ENCODE measurements at places on chromosomes 1 and 21.

GRCh38 chr1:14149431-14149830 is 449.1 kb upstream of the KAZN start:
- DNase-seq: no peak

DNA sequence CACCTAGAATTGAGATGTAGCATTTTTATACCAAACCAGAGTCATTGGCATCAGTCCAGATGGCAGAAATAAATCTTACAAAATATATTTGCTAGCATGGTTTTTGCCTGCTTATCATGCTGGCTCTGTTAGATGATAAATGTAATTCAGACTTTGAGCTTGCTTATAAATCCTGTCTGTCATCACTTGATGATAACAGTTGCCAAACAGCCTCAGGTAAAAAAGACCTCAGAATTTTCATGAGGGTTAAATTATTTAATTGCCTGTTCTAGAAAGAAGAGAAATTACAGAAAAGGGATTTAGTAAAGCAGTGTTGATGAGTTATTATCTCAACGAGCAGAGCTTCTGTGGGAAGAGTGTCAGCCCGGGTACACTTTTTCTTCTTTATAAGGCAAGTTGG is 83.3 kb downstream of the FNBP1L start:
- no peak for DNase-seq

- DNase-seq: peak; percentile 72
Measured at GRCh38 chr1:36154765-36155407, 1.1 kb upstream of the MAP7D1 start.

GRCh38 chr1:93888900-93889299 is 9.9 kb upstream of the DNTTIP2 start:
- peak; percentile 48 for DNase-seq

GRCh38 chr1:17059391-17060305 is 5.8 kb upstream of the SDHB start:
- peak; percentile 95 for DNase-seq

DNA sequence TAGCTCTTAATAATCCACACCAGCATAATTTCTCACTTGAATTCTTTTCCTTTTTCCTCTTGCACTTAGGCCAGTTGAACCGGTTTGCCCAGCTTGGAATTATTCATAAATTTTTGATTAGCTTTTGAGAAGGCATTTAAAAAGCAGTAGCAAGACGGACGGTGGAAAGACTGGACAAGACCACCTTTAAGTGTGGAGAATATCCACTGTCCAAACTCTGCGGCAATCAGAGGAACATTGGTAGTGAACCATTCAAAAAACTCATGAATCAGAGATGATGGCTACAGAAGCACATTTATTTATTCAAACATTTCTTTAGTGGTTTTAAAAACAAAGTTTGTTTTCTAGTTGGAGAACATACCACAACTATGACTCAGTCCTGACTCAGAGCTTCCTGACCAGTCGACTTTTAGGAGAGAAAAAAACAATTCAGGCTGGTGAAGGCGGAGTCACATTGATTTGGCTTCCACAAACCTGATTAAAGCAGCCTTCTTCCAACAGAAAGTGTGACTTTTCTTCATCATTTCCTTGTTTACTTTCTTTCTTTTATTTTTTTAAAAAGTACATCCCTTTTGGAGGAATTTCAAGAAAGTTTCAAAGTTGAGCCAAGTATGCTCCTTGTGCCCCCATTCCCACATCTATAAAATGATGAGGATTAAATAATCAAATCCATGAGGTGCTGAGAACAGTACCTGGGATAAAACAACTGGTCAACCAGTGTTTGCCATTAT is 128.8 kb downstream of the ADSS2 start:
- DNase-seq: peak; percentile 69

- no peak for DNase-seq
Measured at GRCh38 chr1:160664573-160665051, 17.8 kb upstream of the SLAMF1 start.

DNA sequence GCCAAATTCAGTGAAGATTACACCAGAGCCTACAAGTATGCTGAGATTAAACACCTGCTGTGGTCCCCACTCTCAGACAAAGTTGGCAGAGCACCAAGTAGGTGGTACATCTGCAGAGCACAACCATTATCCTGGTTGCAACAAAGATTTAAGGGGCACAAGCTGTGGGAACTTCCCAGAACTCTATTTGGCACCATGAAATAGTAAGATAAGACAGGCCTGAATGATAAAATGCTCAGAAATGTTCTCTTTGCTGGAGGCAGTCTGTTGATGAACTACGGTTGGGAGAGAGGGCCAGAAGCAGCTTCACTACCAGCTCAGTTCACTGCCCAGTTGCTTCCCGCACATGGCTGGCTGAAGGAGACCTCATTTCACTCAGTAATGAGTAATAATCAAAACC is 19.9 kb downstream of the RPL5 start:
- DNase-seq: no peak

DNA sequence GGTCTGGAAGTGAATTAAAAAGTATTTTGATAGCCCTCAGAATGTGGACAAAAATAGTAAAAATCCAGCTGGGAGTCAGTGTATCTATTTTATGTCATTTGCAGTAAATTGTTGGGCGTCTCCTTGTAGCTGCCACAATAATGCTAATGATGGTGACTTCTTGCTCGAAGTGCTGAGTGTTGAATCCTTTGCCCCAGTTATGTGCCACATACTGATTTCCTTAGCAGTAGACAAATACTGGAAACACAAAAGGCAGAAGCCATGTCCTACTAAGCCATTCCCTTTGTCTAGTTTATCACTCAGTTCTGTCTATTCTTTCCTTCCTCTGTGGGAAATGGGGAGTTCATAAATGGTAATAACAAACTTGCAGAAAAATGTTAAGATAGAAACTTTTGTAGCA is 70.7 kb upstream of the CXADR start:
- DNase-seq: no peak

DNA sequence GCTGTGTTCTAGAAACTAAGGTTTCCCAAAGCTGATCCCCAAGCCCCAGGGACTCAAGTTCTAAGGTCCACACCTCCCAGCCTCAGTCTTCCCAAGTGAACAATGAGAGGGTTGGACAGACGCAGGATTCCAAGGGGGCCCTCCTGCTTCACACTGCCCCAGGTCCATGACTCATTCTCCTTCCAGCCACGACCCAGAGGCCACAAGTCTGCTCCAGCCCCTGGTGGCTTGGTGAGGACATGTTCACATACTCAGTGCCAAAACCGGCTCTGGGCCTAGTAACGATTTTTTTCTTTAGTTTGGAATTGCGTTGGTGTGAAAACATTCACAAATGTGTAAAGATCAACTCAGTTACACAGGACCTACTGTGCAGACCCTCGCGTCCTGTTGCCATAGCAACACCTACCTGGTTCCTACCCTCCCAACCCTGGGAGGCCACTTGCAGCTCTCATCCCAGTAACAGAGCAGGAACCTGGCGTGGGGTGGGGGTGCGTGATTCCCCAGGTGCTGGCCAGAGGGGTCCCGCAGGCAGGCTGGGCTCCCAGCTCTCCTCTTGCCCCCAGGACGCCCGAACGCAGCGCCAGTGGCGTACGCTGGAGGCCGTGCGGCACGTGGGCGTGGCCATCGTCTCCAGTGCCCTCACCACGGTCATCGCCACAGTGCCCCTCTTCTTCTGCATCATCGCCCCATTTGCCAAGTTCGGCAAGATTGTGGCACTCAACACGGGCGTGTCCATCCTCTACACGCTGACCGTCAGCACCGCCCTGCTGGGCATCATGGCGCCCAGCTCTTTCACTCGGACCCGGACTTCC is 57.0 kb downstream of the DISP3 start:
- no peak for DNase-seq

DNA sequence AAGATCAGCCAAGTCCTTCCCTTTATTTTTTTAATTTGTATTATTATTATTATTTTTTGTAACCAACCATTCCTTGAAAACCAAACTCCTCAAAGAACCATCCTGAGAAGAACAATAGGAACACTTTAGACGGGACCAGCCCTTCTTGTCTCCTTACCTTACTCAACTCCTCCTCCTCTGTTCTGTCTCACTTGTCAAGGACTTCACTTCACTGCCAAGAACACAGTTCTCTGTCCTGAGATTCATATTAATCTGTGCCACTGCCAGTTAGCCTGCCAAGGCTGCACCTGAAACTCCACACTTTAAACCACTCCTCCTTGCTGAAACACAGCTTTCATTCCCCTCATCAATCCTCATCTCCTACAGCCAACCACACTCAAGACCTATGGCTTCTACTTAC is 73.8 kb upstream of the ATP1A1 start:
- no peak for DNase-seq

DNA sequence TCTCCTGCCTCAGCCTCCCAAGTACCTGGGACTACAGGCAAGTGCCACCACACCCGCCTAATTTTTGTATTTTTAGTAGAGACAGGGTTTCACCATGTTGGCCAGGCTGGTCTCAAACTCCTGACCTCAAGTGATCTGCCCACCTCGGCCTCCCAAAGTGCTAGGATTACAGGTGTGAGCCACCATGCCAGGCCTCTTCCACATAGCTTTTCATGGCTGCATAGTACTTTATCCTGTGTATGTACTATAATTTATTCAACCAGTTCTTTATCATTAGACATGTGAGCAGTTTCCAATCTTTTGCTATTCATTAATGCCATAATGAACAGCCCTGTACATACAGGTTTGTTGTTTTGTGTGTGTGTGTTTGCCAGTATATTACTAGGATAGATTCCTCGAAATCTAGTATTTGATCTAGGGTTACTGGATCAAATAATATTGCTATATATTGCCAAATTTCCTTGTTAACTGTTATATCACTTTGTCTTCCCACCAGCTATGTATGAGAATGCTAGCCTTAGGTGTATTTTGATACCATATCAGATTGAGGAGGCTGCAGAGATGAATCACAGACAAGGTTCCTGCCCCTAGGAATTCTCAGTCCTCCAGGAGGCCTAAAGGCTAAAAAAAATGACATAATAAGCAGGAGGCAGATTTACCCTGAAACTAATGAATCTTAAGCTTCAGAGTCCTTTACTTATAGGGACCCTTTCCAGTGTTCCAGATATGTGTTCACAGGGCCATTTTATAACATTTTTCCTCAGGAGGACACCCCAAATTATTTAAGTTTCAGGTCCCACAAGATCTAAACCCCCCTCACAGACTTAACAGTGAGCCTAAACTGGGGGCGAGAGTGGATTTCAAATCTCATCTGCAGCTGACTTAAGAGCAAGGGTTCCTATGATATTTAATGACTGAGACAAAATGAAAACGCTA is 2.1 kb upstream of the PDIK1L start:
- DNase-seq: no peak
